Testis (tissue), 5 donors: ENCODE measurements at places on chromosomes 1 and 21. TPM values are rescaled to one million over a fixed set of nuclear protein-coding genes. Genes with fewer than 3 reads are reported as not detected.

DNA sequence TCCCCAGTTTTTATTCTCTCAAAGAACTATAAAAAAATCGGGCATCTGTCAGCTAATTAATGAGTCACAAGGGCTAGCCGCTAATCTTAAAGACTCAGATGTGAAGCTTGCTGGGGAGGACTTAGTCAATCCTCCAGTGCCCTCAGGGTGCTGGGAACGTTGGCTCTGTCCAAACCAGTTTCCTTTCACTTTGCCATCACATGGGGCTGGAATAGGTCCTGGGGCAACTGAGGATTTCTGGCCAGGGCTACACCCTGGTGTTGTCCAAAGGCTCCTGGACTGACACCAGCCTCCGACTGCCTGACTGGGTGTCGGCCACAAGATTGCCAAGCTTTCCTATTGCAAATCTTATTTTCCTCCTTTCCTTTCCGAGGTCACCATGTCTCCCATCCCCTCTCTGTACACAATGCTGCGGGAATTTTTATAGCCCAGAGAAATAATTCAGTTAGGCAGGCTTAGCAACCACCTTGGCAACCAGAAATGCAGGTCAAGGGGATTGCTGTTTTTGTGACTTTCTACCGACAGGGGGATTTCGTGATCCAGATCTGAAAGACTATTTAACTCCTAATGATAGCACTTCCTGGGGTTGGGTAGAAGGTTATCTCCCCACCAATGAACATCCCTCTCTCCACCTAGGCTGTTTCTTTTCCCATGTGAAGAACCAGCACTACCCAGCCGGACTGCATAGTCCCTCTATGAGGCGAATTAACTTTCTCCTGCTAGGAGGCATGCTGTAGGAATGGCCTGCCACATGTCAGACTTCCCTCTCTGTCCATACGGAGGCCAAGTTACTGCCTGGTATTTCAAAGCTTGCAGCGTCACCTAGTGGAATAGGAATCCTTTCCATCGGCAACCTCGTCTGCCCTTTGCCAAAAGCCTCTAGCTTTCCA lies 29.9 kb upstream of the CTBS start:
- no peaks in the 10 kb centered on the region for H3K27me3 ChIP-seq
- H3K27ac ChIP-seq = peak overlapping the region; percentile 67
- H3K4me3 ChIP-seq = no peak overlapping the region
- no peak for DNase-seq

DNA sequence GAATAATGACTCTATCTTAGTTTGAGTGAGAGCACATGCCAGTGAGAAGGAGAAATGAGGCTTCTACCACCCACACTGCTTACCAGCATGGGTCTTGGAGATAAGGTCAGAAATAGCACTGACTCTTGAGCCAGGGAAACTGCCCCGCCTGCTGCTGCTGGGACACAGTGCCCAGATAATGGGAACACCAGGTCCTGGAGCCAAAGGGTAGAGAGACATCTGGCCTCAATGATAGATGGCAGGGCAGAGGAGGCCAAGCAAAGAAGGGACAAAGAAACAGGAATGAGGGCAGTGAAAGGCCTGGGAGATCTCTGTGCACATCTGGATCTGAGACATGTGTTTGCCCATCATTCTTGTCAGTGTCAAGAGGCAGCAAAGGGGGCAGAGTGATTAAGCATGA lies 97.4 kb downstream of the MIS18A start:
- no peaks in the 10 kb centered on the region for H3K27me3 ChIP-seq
- no peak for DNase-seq
- H3K4me3 ChIP-seq = no peak overlapping the region
- H3K4me1 ChIP-seq = no peaks in the 10 kb centered on the region
- H3K27ac ChIP-seq = no peak overlapping the region

DNA sequence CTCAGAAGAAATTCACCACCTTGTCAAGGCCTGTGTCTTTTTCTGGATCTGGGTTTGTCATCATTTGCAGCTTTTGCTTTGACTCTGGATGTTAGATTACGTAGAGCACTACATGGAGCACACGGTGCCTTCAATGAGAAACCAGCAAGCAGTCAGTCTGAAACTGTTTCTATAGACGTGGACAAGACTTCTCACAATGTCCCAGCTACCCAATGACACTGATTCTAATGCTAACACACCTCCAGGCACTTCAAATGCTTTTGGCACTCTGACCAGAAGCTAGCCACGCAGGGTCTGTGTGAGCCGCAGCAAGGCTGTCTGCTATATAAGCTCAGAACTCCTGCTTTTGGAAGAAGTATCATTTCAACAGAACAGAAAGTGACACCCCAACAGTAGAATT lies 38.2 kb downstream of the ITPKB start:
- peaks cover 24% of the 10 kb centered on the region for H3K4me1 ChIP-seq
- no peaks in the 10 kb centered on the region for H3K27me3 ChIP-seq
- DNase-seq = no peak
- H3K36me3 ChIP-seq = no peaks in the 10 kb centered on the region
- no peak overlapping the region for H3K27ac ChIP-seq

DNA sequence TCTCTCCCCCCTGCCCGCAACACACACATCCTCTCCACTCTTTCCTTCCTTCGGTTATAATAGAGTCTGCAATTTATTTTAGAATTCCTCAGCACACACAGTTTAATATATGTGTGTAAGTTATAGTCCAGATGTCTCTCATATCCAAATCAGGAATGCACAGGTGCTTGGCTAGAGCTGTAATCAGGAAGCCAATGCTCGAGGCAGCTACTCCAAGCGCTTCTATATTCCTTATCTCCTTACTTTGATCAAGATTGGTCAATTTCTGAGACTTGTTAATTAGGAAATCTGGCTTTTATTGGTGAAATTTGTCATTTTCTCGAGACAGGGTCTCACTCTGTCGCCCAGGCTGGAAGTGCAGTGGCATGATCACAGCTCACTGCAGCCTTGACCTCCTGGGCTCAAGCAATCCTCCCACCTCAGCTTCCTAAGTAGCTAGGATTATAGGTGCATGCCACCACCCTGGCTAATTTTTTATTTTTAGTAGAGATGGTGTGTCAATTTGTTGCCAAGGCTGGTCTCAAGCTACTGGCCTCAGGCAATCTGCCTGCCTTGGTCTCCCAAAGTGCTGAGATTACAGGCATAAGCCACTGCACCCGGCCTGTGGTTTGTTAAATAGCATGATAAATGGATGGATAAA lies 27.7 kb downstream of the RPL5 start:
- no peaks in the 10 kb centered on the region for H3K4me1 ChIP-seq
- H3K27me3 ChIP-seq = no peaks in the 10 kb centered on the region
- no peak overlapping the region for H3K27ac ChIP-seq
- peak overlapping the region; percentile 0 for H3K4me3 ChIP-seq

- no peak for DNase-seq
- no peaks in the 10 kb centered on the region for H3K4me1 ChIP-seq
- no peaks in the 10 kb centered on the region for H3K27me3 ChIP-seq
- H3K36me3 ChIP-seq = no peaks in the 10 kb centered on the region
- no peak overlapping the region for H3K4me3 ChIP-seq
Observed at GRCh38 chr1:29148656-29149491, 25.2 kb upstream of the TMEM200B start.

GRCh38 chr1:57133686-57134085 lies 167.9 kb upstream of the C8B start:
- H3K4me3 ChIP-seq = no peak overlapping the region
- no peak overlapping the region for H3K27ac ChIP-seq
- H3K27me3 ChIP-seq = no peaks in the 10 kb centered on the region

Gene KLHDC8A
- polyA plus RNA-seq = 10.5 TPM

GRCh38 chr1:118978914-118979701 lies 9.0 kb downstream of the TBX15 start:
- peak overlapping the region; percentile 33 for H3K4me3 ChIP-seq
- no peaks in the 10 kb centered on the region for H3K36me3 ChIP-seq
- no peaks in the 10 kb centered on the region for H3K4me1 ChIP-seq
- H3K27me3 ChIP-seq = no peaks in the 10 kb centered on the region
- H3K27ac ChIP-seq = no peak overlapping the region

Gene DYNLT5
- polyA plus RNA-seq = 1.6 TPM

DNA sequence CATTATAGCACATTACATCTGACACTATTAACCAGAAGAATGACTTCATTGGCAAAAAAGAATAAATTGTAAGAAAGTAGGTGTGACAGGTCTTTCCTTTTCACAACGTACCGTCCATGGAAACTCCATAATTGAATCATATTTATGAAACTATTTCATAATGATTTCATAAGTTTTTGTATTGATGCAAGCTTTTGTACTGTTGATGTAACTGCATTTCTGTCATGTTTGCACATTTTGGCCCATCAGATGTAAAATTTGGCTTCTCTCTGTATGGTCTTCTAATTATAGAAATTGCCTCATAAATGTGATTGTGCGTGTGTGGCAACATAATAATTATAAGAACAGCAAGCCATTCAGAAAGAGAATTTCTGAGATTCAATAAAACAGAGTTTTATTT lies 180.7 kb upstream of the ZNHIT6 start:
- no peaks in the 10 kb centered on the region for H3K36me3 ChIP-seq
- no peak for DNase-seq
- H3K4me3 ChIP-seq = no peak overlapping the region
- no peaks in the 10 kb centered on the region for H3K4me1 ChIP-seq
- no peak overlapping the region for H3K27ac ChIP-seq
